Activated effector memory CD4-positive, alpha-beta T cell treated with anti-CD3 and anti-CD28 coated beads, Interleukin-2, amount 50 U/mL, for 16 hours (primary cell): ENCODE measurements at places on chromosomes 5 and 9.
A peak's percentile ranks its signal among the peaks of the same experiment; 100 is the strongest.

DNA sequence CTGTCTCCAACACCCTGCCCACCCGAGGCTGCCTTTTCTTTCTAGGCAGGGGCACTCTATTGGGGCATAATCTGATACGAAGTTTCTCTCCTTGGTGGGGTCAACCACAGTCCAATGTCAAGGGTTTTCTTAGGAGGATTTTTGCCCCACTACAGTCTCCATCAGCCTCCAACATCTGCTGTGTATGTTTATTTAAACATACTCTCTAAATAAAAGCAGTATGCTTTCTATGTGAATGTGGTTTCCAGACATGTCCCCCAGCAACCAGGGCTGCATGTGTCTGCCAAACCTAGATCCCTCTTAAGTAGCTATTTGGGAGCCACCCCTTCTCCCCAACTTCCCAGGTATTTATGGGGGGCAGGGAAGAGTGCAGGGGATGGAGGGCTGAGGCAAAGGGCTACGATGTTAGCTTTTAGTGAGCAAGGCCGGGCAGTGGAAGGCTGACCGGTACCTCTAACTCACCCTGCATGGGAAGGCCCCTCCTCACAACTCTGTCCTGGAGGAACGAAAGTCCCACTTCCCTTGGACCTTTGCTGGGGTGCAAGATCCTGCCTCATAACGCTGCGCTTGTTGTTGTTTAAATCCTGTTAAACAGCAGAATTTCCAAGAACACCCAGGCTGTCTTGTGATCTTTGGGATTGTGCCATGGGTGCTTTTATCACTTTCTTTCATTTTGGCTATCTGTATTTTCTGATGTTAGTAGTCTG is 75.4 kb downstream of the NREP start:
- no peak for DNase-seq

GRCh38 chr9:131799177-131799823 is 59.4 kb upstream of the RAPGEF1 start:
- DNase-seq: peak; percentile 84

DNA sequence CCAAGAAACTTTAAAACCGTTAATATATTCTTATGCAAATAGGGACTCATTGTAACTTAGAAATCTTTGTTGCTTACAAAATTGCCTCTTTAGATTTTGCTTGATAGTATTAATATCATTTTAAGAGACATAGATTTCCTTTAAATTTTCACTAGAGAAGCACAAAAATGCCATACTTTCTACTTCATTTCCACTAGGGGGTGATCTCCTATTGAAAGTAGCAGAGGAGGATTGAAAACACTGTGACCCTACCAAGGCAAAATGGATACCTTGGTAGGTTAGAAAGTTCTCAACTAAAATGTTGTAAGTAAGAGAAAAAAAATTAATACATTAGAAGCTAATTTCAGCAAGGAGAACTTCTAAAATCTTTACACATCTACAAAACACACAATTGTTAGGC is 204.9 kb downstream of the CHSY3 start:
- no peak for DNase-seq

DNA sequence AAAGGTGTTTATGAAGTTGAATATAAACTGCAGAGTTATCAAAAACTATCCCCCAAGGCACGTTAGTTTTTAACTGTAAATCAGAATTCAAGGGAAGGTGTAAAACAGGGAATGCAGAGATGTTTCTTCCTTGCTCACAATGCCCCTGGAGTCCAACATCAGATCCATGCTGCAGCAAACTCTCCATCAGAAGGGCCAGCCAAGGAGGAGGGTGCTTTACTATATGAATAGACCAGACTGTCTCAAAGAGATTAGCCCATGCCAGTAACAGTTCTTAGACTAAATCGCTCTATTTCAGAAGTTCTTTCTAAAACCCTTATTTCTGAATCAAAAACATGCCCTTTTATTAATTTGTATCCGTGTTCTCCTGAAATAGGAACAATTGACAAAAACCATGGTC is 362.8 kb upstream of the RPS23 start:
- no peak for DNase-seq

- DNase-seq: no peak
Measured at GRCh38 chr9:131094015-131094414, 2.3 kb upstream of the AIF1L start.

DNA sequence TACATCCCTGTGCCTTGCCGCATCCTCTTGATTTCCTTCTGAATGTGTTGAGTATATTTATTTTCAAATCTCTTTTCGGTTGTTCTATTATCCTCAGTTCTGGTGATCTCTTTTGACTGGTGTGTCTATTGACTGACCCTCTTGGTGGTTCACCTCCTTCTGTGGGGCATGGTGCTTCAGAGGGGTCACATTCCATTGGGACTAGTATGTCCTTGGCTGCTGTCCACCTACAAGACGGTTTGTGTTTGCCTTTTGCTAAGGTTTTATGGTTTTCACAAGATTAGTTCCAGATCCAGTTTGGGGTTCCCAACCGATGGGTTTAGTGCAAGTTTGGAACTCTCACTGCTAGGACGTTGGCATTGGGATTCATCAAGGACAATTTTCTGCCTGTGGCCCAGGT is 66.6 kb downstream of the PHF2 start:
- no peak for DNase-seq
